A673 (cell line): ENCODE measurements at places on chromosomes 6 and 20.

- DNase-seq = peak; percentile 82
Measured at GRCh38 chr6:31079656-31080261, 32.6 kb downstream of the C6orf15 start.

GRCh38 chr20:44633872-44634600 is 17.5 kb downstream of the ADA start:
- DNase-seq = no peak

DNA sequence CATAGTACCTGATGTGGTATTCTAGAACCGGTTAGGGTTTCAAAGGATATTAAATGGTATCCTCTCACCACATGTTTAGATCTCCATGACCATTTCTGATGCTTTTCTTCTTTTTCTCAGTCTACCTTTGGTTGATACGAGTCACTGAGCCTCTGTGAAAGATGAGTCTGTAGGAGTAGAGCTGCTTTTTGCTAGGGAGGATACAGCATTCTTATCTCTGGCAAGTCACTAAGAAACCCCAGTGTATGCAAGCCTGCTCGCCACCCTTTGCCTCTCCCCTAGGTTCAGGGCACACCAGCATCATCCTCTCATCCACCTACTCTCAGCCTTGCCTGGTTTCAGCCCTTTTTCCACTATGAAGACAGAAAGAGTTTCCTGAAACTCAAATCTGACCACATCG is 89.9 kb downstream of the MTFR2 start:
- DNase-seq = no peak

GRCh38 chr6:5211492-5211891 is 49.3 kb downstream of the LYRM4 start:
- no peak for DNase-seq

DNA sequence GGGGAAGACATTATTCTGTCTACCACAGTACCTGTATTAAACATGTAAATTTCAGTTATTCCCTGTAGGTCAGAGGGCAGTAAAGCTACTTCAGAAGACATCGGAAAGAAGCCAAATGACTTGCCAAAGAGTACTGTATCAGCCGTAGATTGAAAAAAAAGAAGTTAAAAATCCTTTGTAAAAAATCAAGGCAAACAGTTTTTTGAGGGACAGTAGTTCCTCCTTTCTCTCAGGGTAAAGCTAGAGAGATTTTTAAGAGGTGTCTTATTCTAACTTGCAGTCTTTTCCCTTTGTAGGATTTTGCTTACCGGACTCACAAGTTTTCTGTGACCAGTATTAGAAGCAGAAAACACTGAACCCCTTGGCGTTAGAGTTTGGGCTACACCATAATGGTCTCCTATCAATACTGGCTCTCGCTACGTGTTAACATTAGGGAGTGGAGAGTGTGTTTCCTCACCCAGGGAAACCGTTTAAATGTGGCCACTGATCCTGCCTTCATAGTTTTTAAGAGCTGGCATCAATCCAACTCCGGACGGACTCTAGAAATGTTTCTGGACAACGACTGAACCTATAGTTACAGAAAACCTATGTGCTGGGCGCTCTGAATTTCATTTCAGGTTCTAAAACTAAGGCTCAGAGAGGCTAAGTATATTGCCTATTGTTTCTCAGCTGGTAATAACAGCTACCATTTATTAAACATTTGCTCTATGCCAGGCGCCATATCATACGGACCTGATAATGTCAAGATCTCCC is 1.3 kb upstream of the ASXL1 start:
- no peak for DNase-seq

GRCh38 chr6:115120391-115120790 is 777.6 kb upstream of the HS3ST5 start:
- no peak for DNase-seq

DNA sequence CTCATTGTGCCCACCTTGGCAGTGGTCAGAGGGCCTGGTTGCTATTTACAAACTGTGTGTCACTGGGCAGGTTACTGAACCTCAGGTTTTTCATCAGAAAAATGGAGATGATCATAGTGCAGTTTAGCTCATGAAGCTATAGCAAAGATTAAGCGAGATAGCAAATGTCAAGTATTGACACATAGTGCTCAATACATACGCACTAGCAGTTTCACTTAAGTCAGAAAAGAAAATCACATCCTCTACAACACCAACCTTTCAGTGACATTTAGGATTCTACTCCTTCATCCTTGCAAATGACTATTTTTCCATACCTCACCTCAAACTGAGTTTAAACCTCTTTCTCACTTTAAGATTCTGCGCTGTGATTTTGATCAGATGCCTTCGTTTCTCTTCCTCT is 16.2 kb downstream of the GPR63 start:
- no peak for DNase-seq

GRCh38 chr20:6632187-6632586 is 135.3 kb upstream of the BMP2 start:
- DNase-seq = peak; percentile 35

DNA sequence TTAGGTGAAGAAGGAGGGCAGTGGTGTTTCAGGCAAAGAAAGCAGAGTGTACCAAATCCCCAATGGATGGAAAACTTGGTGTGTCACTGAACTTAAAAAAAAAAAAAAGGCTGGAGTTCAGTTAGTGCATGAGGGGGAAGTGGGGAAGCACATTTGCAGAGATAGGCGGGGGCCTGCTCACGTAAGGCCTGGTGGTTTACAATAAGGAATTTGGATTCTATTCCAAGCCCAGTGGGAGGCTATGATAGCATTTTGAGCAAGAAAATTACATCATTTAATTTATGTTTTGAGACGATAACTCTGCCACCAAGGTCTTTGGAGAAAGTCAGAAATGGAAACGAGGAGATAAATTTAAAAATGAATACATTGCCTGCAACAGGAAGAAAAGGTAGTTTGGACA is 225.5 kb downstream of the EYA4 start:
- DNase-seq = peak; percentile 16

DNA sequence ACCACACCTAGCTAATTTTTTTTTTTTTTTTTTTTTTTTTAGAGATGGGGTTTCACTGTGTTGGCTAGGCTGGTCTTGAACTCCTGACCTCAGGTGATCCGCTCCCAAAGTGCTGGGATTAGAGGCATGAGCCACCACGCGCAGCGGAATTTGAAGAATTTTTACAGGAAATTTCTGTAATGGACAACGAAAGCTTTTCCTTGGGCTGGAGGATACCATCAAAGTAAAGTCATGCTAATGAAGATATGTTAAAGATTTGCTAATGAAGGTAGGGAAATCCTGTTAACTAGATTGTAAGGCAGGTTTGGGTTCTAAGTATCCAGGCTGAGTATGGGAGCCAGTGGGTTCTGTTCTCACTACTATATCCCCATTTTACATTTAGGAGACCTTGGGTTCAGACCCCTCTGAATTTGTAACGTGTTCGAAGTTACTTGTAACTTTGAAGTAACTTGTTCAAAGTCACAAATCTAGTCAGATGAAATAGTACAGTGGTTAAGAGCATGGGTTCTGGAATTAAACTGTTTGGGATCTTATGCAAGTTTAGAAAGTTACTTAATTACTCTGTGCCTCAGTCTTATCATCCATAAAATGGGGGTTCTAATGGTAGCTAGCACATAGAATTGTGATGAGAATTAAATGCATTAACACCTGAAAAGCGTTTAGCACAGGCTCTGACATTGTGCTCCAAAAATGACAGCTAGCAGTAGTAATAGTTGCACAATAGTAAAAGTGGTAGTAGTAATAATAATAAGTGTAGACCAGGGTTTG is 123.4 kb upstream of the GPR6 start:
- DNase-seq = no peak

DNA sequence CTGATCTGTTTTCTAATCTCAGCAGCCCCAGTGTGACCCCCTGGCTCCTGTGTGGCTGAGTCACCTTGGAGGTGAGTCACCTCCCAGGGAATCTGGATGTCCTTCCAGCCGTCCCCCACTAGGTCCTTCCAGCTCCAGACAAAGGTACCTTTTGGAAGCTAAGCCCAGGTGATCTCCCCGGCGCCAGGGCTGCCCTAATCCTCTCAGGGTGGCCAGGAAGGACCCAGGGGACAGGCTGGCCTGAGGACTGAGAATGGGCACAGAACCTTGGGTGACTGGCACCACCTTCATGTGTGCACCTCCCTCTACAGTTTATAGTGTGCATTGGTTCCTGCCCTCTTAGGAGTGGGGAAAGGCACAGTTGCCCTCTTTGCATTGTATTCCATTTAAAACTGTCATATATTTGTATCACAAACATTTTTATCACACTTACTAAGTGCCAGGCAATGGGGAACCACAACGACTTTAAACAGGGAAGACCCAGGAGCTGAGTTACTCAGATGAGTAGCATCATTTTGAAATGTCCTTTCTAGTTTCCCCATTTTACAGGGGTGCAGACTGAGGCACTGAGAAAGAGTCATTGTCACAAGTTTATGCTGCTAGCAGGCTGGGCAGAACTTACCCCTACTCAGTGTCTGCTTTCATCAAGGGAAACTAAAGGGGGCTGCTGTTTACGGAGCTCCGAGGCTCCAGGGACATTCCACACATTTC is 2.6 kb upstream of the BPIFB4 start:
- peak; percentile 9 for DNase-seq

GRCh38 chr6:101163611-101164010 is 229.9 kb upstream of the GRIK2 start:
- peak; percentile 16 for DNase-seq

DNA sequence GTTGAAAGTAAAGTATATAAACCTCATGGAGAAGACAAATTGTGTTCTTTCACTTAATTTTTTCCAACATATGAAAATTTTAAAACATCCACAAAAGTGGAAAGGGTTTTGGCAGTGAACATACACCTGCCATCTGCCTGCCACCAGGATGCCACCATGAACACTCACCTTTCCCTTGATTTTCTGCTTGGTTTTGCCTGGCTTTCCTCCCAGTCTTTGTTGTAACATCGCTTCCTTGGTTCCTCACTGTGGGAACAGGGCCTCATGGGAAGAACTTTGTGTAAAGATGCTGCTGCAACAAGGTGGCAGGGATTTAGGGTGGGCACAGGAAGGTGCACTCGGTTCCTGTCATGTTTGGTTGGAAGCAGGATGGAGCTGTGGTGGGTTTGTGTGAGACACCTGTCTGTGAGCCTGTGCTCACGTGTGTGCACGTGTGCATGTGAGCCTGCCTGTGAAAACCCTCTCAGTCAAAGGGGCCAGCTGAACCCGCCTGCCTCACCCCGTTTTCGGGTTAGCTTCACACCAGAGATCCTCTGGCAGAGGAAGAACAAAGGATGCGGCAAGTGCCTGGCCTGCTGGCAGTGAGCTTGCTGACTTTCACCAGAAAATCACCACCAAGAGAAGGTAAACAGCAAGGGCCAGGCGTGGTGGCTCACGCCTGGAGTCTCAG is 11.0 kb upstream of the RBM38 start:
- no peak for DNase-seq

- no peak for DNase-seq
Measured at GRCh38 chr20:15922556-15922955, 650.7 kb downstream of the KIF16B start.

DNA sequence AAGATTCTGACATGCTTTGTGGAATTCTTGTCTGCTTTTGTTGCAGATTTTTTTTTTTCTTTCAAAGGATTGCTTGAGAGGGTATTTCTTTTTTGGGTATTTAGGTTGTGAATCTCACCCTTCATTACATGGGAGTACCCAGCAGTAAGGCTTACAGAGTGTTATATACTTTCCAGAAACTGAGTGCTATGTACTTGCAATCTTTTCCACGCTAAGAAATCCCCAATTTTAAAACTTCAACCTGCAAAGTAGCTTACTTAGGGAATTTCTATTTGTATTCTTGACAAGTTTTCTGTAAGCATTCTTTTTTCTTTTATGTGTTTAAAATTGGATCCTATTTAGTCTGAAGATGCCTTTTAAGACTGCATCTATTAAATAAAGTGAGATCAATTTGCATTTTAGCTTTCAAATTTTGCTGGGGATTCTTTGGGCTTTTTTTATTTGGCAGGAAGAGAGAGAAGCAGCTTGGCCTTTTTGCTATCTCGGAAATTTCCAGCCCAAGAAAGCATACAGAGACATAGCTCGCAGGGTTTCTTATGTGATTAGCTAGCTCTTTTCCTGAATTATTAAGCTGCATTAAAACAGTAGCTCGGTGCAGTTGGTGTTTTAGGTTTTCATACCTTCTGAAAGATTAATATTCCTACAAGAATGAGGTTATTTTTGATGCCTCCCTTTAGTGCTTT is 42.6 kb downstream of the KCNS1 start:
- DNase-seq = no peak

DNA sequence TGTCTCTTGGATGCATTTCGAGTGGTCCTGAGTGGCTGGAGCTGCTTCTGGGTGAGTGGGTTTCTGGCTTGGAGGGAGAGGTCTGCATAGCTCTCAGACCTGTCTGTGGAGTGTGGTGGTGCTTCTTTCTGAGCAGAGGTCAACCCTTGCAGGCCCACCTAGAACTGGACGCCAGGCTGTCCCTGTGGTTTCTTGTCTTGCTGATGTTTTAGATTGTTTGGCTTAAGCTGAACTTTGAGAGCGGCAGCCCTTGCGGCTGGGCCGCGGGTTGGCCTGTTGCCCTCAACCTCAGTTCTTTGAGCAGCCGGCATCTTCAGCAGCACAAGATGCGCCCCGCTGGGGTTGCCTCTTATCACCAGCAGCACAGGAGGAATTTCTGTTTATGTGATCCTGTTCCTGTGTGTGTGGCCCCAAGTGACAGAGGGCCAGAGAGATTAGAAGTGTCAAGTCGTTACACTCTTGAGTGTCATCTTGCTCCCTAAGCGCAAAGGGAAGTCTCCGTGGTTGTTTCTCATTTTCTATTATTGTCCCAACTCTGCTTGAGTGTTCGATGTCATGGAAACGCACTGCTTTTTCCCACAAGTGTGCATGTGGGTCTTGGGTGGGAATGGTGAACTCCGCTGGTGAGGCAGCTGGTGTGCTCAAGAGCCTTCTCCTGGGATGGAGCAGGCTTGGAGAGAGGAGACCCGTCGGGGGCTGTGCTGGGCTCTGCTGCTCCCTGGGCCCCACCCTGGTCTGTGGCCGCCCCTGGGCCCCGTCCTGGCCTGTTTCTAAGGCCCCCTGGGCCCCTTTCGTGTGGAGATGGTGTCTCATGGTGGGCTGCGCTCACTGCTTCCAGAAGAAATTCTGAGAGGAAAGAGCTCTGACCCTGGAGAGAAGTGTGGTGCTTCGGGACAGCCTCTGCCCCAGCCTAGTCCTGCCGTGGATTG is 20.1 kb upstream of the SLC22A1 start:
- DNase-seq = no peak

- DNase-seq = peak; percentile 42
Measured at GRCh38 chr6:29633534-29633905, 537 bp upstream of the GABBR1 start.

DNA sequence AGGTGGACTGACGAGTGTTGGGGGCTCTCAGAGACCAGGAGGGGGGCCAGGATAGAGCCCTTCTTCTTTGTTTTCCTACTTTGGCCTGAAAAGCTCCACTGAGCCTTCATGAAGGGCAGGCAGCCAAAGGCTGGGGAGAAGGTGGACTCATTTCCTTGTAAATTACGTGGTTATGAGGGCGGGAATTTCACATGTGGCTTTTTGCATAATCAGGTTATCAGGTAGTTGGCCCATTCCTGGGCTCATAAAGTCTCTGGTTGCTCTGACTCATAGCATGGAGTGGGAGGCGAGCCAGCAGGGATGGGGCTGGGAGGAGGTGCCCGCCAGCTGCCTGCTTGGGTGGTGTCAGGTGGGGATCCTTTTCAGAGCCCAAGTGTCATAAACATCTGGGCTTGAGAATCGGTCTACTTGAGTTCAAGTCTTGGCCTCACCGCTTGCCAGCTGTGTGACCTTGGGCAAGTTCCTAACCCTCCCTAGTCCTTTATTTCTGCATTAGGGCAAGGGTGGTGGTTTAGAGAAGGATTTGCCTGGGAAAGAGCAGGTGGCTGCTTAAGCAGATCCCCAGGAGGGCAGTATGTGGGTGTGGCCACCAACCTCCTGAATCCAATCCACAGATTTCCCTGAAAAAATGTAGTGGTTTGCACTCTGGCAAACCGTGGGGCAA is 26.5 kb upstream of the RNF24 start:
- no peak for DNase-seq

GRCh38 chr6:18359237-18359885 is 27.8 kb upstream of the RNF144B start:
- DNase-seq = no peak
